Activated CD8-positive, alpha-beta memory T cell treated with anti-CD3 and anti-CD28 coated beads for 1 hour (primary cell): ENCODE measurements at places on chromosomes 12 and 14.

GRCh38 chr14:74985028-74985310 lies 17.8 kb upstream of the EIF2B2 start:
- no peak for DNase-seq

- no peak for DNase-seq
Observed at GRCh38 chr12:64404470-64405256, 471 bp downstream of the XPOT start.

DNA sequence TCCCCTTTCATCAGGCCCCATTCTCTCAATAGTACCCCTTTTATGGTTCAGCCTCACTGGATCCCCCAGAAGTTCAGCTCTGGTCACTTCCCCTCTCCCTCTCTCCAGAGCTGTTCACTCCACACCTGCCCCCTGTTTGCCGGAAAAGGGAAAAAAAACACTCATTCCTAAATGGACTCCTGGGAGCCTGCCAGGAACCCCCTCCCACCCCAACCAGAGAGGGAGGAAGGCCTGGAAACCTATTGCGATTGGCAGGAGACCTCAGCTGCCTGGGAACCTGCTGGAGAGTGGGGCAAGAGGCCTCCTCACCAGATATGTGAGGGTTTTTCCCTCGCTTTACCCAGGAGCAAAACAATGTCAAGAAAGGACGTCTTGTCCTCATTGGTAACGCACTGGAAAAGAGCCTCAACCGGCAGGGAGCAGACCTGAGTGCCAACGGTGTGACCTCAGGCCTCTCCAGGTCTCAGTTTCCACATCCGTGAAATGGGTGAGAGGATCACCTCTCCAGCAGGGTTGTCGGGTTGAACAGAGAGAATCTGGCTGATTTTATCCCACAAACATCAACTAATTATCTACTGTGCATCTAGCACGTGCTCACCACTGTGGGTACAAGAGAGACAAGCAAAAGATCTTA lies 4.6 kb downstream of the DTX1 start:
- no peak for DNase-seq

DNA sequence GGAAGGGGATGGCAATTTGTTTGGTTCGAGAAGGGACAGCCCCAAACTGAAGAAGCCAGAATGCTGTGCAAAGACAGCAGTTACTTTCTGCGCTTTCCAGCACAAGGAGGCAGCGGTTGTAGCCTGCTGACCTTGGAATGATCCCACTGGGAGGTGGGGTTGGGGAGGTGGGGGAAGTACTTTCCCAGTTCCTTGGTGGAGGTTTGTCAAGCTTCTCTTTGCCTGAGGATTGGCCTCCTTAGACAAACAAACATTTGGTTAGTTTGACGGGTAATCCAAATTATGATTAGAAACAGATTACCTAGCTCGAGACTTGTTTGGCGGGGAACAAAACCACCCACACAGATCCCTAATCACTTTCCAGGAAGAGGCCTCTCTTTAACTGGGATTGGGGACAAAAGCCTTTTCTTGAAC lies 79.1 kb upstream of the EGLN3 start:
- no peak for DNase-seq

DNA sequence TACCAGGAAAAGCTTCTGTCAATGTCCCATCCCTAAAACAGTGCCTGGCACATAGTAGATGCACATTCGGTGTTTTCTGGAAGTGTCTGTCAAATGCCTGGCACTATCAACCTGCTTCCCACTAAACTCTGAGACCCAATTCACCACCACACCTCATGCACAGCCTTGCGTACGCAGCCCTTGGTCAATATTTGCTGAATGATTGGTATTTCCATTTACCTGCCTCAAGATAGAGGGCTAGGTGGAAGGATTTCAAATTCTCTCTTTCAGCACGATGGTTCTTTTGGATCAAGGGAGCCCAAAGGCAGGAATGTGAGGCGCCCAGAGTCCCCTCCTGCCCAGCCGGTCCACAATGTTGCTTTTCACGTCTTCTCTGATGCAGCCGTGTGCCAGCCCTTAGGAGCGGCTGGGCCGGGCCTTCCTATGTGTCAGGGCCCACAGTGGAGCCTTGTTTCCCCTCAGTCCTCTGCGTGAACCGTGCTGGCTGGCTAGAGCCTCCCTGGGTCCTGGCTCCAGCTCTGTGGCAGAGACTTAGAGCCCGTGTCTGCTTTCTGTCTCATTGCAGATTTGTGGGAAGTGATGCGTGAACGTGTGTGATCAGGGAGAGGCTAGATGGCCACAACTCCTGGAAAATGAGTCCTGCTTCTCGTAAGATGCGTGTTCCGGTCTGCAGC lies 99.9 kb upstream of the RFLNA start:
- no peak for DNase-seq

GRCh38 chr12:69000074-69000473 lies 67.1 kb upstream of the CPM start:
- DNase-seq: no peak

GRCh38 chr14:55450987-55451386 lies 10.6 kb upstream of the TBPL2 start:
- no peak for DNase-seq

GRCh38 chr12:91400271-91400670 lies 217.7 kb upstream of the DCN start:
- DNase-seq: no peak

GRCh38 chr12:132108211-132108832 lies 35.8 kb downstream of the DDX51 start:
- DNase-seq: no peak

- DNase-seq: no peak
Observed at GRCh38 chr12:56990648-56991318, 15.6 kb downstream of the ZBTB39 start.

DNA sequence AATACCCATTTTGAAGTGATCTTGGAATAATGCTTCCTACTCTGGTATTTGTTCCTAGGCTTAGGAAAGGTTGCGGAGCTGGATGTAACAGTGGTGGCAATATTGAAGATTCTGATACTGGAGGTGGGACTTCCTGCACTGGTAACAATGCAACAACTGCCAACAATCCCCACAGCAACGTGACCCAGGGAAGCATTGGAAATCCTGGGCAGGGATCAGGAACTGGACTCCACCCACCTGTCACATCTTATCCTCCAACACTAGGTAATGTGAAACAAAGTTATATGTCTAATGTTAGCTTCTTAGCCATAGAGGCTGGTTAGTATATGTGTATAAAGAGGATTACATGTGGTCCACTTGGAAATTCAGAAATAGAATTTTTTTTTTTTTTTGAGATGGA lies 197.9 kb downstream of the PCNX1 start:
- no peak for DNase-seq
